Spinal cord (tissue), 10 donors: ENCODE measurements at places on chromosomes 2 and 18. TPM values are rescaled to one million over a fixed set of nuclear protein-coding genes. Genes with fewer than 3 reads are reported as not detected.

Gene C2orf78
- not detected for total RNA-seq

Gene VWA3B
- total RNA-seq, result 4.1 TPM

DNA sequence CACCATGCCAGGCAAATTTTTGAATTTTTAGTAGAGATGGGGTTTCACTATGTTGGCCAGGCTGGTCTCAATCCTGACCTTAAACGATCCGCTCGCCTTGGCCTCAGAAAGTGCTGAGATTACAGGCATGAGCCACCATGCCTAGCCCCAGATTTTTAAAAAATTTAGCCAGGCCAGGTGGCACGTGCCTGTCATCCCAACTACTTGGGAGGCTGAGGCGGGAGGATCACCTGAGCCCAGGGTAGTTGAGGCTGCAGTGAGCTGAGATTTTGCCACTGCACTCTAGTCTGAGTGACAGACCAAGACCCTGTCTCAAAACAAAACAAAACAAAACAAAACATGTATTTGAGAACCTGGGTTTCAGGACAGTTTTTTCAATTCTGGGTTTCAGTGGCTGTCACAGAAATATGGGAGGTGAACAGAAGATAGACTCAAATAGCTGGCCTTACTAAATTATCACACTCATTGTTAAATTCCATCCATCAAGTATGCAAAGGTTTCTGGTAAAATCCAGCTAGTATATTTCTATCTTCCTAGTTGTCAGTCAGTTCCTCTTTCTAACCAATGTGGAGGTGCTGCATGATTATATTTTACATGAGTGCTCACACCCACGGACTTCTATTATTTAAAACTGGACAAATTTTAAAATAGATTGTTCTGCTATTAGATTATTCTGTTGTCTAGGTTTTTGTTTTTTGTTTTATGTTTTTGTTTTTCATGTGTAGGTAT lies 5.4 kb downstream of the ALPG start:
- DNase-seq, result no peak

DNA sequence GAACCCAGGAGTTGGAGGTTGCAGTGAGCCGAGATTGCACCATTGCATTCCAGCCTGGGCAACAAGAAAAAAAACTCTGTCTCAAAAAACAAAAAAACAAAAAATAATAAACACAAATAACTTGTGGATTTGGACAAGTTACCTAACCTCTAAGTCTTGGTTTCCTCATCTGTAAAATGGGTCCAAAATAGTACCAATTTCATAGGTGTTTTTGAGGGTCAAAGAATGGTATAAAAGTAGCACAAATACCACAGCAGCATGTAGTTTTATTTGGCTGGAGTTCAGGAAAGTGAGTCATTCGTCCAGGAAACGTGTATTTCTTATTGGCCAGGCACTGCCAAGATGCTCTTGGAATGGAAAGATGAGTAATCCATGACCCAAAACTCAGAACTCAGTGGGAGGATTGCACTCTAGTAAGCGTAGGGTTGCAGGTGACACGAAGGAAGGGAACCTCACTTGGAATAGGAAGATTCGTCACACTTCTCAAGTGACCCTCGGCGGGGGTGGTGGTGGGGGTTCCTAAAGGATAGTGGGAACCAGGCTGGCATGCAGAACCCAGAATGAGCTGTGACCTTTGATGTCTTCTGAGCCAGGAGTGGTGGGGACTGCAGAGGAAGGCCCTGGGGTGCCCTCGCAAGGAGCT lies 24.4 kb downstream of the GRHL1 start:
- DNase-seq, result no peak

Gene BMP10
- not detected for total RNA-seq

DNA sequence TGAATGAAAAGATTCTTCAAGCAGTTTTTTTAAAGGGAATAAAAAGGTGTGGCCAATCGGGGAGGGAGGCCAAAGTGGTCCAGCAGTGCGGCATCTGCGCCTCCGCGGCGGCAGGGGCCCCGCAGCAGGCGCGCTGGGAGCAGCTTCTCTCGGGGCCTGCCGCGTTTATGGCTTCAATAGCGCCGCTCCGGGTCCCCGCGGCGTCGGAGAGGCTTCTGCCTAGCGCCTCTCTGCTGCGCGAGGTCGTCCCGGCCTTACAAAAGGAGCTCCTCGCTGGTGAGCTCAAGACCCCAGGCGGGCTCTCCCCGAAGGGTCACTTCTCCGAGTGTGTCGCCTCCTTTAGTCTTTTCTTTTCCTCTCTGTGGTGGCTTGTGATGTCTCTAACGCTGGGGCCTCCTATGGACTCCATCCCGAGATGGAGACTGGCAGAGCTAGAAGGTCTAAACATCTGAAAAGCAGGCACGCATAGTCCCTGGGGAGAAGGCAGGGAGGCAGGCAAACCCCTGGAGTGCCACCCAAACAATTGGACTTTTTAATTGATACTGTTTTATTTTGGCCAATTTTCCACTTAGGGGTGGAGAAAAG lies 67.1 kb downstream of the SUMO1 start:
- peak; percentile 66 for DNase-seq

DNA sequence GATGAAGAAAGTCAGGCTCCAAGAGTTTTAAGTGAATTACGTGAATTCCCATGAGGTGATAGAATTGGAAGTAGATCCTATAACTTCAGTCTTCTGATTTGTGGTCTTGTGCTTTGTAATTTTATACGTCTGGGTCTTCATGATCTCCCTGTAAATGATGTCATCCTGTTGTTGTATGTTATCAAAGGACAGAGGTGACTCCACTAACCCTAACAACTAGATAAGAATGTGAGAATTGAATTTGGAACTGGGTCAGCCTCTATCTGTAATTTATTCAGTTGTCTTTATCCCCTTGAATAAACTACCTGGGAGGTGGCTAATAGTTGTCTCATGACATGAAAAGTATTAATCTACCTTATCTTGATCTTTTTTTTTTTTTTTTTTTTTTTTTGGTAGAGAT lies 86.4 kb upstream of the B3GNT2 start:
- DNase-seq, result no peak

DNA sequence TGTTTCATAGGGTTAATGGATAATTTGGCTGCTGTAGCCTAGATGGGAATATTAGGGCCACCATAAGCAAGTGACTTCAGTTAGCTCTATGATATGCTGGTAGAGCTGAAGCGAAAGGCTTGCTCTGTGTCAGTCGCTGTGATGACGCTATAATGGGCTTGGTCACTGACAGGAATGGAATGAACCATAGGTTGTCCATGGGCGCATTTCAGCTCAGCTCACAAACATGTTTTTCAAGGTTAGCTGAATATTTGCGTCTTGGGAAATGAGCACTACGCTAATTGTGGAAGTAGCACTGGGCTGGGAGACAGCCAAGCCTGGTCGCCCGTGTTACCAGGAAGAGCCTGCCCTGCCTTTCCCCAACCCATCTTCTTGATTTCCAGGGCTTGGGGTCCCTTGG lies 3.2 kb upstream of the MYO7B start:
- DNase-seq, result no peak

DNA sequence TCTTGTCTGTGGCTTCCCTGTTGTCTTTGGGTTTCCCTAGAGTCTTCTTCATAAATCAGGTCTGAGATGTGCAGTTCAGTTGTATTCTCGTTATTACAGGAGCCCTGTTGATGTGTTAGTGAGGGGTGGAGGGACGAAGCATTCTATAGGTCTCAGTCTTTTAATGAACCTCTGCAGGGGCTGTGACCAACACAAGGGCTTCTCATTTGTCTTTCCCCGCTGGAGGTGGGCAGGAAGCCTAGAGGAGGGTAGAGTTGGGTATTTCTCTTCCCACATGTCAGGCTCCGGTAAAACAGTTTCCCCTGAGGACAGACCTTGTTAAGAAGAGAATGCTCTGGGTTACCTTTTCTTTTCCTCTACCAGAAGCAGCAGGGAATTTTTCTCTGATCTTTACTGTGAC lies 31.2 kb downstream of the PROC start:
- DNase-seq, result no peak

- DNase-seq, result no peak
These were observed 28.8 kb upstream of the SLC40A1 start for GRCh38 chr2:189609423-189609816.

Gene ESPNL
- 0.50 TPM for total RNA-seq

Gene COBLL1
- total RNA-seq, result 31.3 TPM

GRCh38 chr18:35051641-35052377 lies 10.6 kb downstream of the MAPRE2 start:
- no peak for DNase-seq

GRCh38 chr2:157245846-157246764 lies 11.4 kb upstream of the GALNT5 start:
- DNase-seq, result no peak

Gene RBM44
- total RNA-seq, result 1.5 TPM

Gene LAMA3
- 10.4 TPM for total RNA-seq
